ENCODE measurements at places on chromosomes 6 and 20.

DNA sequence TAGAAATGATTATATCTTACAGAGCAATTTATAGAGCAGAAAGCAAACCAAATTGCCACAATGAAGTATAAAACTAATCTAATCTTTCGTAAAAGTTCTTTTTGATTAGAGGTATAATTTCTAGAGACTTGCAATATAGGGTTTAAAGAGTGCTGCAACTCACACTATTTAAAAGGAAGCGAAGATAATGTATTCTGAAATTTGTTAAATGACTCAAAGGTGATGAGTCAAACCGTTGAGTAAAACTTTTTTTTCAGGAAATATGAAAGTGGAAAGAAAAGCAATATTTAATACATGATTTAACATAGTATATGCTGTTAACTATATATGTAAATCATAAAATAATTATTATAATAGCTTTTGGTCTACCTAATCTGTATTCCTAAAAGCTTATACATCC is 133.6 kb downstream of the SYNE1 start:
- DNase-seq: no peak

- DNase-seq: no peak
Observed at GRCh38 chr6:55046869-55047422, 127.4 kb upstream of the HCRTR2 start.

- DNase-seq: no peak
Observed at GRCh38 chr6:17583811-17584210, 16.3 kb upstream of the FAM8A1 start.

DNA sequence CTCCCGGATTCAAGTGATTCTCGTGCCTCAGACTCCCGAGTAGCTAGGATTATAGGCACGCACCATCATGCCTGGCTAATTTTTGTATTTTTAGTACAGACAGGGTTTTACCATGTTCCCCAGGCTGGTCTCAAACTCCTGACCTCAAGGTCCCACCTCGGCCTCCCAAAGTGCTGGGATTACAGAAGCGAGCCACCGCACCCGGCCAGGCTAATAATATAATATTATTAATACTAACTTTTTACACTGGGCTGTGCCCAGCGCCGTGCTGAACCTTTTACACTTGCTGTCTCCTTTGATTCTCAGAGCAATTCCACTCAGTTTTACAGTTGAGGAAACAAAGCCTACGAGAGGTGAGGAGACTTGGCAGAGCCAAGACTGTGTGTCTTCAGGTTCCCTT is 2.3 kb upstream of the TGM3 start:
- no peak for DNase-seq

GRCh38 chr6:3788408-3789017 is 37.0 kb upstream of the PXDC1 start:
- no peak for DNase-seq
